ENCODE measurements at places on chromosomes 1 and 21.

- DNase-seq, result no peak
These were observed 1.2 kb upstream of the LHX9 start for GRCh38 chr1:197915862-197916499.

DNA sequence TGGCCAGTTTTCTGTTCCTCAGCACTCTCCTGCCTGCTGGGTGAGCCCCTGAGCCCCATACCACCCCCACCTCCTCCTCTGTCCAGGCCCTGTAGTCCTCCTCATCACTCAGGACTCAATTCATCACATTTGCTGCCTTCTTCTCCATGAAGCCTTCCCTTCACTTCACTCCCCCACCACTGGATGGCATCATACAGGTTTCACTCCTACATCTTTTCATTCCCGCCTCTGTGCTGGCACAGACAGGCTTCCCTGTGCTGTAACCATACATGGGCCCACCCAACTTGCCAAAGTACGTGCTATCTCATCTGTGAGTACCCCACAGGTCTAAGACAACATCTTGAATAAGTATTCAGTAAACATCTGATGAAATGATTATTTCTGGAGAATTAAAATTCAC lies 56.9 kb downstream of the SLC45A1 start:
- DNase-seq, result peak; percentile 15

- DNase-seq, result no peak
These were observed 2.6 kb upstream of the GJB3 start for GRCh38 chr1:34778381-34778780.

- no peak for DNase-seq
These were observed 470.0 kb upstream of the VAMP3 start for GRCh38 chr1:7300893-7301663.

DNA sequence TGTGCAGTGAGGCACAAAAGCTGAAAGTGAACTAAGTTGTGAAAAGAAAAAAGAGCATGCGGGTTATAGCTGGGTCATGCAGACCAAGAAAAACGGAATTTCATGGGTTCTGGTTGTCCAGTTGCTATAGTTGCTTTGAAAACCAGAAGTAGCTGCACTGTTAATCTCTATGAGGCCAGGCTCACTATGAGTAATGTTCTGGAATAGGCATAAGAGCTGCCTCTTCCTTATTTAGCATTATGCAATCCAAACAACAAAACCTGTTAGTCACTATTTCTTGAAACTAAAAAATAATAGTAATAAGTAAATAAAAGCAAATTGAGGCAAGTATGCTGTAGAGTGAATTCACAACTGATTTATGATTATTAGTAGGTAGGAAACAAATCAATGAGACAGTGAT lies 1383.7 kb downstream of the MRPL39 start:
- DNase-seq, result no peak

GRCh38 chr1:222617367-222617951 lies 438 bp upstream of the MIA3 start:
- peak; percentile 85 for DNase-seq

- DNase-seq, result no peak
These were observed 57.4 kb upstream of the ADAMTS5 start for GRCh38 chr21:27024301-27024700.

DNA sequence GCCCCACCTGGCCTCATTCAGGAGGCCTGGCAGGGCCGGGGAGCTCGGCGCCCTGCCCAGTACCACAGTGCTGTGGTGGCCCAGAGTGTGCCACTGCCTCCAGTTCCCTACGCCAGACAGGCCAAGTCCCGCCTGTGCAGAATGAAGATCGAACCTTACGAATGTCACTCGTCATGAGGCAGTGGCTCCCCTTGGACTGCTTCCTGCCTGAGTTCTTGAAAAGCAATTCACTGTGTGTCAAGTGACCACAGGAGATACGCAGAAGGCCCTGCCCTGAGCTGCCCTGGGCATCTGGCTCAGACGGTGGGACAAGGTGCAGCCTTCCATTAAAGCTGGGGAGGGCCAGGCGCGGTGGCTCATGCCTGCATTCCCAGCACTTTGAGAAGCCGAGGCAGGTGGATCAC lies 49.6 kb upstream of the LRP8 start:
- DNase-seq, result no peak

DNA sequence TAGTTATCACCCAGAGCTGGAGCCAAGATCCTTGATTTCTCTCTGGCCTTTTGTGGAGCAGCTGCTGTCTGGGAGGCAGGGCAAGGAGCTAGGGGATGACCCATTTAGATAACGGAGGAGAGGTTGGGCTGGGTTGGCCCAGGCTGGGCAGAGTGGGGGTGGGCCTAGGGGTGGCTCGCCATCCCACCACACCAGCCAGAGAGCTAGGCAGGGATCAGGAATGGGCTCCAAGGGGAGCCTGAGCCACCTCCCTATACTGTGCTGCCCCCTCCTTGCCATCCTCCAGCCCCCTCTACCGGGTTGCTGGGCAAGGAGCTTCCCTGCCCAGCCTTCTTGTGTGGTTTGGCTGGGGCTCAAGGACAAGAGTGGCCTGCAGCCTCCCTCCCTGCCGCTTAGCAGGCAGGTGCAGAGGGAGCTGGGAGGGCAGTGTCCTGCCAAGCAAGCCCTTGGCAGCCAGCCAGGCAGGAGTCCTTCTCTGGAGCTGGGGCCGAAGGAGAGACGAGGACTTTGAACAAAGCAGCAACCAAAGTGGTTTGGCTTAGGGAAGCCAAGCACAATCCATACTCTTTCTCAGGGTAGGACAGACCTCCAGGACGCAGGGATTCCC lies 4.1 kb downstream of the NUAK2 start:
- DNase-seq, result no peak

GRCh38 chr1:198497326-198498102 lies 43.0 kb downstream of the ATP6V1G3 start:
- no peak for DNase-seq

GRCh38 chr1:169576935-169577331 lies 9.3 kb downstream of the F5 start:
- no peak for DNase-seq

DNA sequence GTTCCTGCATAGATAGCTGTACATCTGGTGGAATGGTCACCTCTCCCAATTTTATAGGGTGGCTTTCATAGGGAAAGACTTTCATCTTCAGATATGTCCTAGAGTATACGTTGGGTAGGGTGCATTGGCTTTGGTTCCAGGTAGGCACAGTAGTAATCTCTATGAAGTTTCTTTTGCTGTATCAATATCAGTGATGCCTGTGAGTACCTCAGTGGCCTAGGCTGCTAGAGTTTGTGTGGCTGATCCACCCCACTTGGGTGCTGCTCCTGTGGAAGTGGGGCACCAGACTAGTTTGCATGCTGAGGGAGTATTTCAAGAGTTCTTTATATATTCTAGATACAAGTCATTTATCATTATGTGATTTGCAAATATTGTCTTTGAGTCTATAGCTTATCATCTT lies 370.5 kb upstream of the VAMP3 start:
- no peak for DNase-seq

DNA sequence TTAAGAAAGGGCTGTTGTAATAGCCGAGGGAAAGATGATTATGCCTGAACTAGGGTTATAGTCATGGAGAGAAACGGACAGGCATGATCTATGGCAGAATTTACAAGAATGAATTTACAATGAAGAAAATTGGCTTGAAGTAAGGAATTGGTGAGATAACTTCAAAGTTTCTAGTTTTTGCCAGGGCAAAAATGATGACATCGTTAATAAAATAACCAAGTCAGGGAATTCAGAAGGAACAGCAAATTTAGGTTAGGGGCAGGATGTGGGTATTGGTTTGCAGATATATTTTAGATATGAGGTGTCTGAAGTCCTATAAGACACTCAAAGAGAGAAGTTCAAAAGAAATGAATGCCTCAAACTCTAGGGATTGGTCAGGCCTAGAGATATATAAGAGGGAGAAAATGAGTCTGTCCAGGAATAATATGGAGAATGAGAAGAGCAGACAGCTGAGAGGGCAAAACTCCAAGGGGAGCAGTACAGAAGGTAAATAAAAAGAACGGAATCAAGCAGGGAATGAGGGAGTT lies 62.8 kb downstream of the IARS2 start:
- no peak for DNase-seq

- DNase-seq, result no peak
These were observed 67.9 kb downstream of the TBX15 start for GRCh38 chr1:118920124-118920717.

DNA sequence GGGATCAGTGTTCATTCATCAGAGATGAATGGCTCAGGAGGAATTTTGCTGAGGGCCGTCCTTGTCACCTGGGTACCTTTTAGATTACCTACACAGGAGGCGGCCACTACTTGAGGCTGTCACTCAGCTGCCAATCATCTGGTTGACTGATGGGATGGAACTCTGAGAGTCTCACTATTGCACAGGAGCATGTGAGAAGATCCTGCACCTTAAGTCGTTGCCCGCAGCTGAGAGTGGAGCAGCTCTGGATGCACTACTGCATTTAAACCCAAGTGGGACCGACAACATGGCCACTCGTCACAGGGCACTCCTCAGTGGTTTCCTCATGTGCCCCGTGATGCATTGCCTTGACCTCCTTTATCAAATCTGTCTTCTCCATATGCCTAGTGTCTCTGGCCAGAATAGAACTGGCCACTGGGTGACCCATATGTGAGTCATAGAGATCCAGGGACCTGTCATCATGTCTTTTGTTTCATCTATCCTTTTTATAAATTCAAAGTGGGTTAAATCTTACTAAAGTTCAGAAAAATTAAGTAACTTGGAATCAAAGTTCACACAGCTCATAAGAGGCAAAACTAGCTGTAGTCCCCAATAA lies 165.5 kb downstream of the ZSCAN20 start:
- no peak for DNase-seq

DNA sequence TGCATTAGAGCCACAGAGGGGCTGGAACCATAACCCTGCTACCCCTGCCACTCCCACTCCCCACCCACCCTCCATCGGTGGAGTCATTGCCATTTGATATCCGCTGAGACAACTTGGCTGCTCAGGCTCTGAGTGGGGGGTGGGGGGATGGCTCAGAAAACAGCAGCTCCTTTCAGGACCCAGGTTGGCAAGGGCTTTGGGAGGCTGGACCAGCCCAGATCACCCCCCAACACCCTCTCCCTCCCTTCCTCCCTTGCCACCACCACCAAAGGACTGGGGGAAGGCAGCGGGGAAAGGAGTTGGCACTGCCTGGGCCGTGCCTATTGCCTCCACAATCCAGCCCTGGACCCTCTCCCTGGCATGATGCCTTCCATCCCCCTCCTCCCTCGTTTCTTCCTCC lies 1.7 kb downstream of the KCNJ10 start:
- no peak for DNase-seq

DNA sequence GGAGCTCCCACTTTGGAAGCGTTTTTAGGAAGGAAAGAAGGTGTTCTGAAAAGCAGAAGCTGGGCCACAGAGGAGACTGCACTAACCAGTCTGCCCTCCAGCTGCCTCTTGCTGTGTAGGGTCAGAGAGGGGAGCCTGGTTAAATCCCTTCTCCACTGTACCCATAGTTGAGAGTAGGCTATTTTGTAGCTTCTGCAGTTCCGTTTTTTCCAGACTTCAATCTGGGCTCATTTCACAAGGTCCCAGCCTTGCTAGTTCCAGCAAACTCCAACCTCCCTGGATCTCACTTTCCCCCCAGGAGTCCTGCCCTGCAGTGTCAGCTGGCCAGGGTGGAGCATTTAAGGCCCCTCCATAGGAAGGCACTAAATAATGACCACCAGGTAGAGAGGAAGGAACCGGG lies 11.0 kb downstream of the TNN start:
- DNase-seq, result no peak

- DNase-seq, result no peak
These were observed 48.7 kb downstream of the EIF2D start for GRCh38 chr1:206563367-206564207.

DNA sequence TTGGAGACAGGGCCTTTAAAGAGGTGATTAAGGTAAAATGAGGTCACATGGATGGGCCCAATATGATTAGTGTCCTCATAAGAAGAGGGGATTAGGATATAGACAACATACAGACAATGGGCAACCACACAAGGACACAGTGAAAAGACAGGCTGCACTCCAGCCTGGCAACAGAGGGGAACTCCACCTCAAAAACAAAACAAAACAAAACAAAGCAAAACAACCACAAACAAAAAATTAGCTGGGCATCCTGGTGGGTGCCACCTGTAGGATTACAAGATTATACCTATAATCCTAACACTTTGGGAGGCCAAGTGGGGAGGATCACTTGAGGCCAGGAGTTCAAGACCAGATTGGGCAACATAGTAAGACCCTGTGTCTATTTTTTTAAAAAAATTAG lies 4.8 kb upstream of the MDM4 start:
- no peak for DNase-seq

DNA sequence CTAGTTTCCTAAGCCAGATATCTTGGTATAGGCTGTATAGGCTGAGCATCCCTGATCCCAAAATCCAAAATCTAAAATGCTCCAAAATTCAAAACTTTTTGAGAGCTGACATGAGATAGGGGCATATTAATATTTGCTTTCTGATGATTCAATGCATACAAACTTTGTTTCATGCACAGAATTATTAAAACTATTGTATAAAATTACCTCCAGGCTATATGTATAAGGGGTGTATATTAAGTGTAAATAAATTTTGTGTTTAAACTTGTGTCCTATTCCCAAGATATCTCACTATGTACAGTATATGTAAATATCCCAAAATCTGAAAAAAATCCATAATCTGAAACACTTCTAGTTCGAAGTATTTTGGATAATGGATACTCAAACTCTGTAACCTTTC lies 2.6 kb downstream of the WDR64 start:
- DNase-seq, result no peak

DNA sequence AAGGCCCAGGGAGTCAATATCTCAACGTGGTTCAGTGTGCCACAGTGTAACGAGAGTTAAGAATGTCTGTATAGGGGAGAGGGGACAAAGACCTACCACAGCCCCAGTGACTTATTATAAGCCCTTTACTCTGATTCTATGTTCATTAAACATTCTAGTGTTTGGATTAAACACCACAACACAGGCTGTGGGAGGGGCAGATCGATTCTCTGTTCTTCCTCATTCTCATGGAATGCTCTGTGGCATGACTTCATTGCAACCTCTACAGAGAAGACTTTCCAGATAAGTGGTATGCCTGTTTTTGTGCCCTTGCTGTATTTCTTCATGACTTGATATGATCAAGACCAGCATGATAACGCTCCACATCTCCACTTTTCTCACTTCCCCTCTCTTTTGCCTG lies 39.0 kb upstream of the CD5L start:
- no peak for DNase-seq

DNA sequence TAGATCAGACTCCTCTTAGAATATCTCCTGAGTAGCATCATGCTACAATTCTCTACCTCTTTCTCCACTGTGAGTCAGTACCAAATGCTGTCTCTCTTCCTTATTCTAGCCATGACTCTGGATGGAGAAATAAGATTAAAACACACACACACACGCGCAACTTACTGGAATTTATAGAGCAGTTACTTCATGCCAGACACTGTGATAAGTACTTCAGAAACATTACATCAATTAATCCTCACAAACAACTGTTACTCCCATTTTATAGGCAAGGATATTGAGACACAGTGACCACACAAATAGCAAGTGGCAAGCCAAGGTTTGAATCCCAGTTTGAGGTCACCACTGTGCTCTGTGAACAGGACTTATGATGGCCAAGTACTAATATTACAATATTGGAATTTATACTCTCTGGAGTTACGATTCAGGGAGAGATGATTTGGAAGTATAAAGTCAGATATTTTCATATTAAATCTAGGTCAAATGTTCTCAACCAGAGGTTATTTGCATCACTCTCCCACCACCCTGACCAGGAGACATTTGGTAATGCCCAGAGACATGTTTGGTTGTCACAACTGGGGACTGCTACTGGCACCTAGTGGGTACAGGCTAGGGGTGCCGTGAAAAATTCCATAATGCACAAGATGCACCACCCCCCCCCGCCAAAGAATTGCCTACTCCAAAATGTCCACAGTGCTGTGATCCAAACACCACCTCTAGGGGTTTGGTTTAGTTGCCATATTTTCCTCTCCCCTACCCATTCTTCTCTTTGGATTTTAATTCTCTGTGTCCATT lies 221.6 kb downstream of the LTN1 start:
- DNase-seq, result no peak

GRCh38 chr21:19322360-19322759 lies 918.8 kb upstream of the TMPRSS15 start:
- no peak for DNase-seq

Measured in CMK (cell line).